ENCODE measurements at places on chromosomes 4 and X.

DNA sequence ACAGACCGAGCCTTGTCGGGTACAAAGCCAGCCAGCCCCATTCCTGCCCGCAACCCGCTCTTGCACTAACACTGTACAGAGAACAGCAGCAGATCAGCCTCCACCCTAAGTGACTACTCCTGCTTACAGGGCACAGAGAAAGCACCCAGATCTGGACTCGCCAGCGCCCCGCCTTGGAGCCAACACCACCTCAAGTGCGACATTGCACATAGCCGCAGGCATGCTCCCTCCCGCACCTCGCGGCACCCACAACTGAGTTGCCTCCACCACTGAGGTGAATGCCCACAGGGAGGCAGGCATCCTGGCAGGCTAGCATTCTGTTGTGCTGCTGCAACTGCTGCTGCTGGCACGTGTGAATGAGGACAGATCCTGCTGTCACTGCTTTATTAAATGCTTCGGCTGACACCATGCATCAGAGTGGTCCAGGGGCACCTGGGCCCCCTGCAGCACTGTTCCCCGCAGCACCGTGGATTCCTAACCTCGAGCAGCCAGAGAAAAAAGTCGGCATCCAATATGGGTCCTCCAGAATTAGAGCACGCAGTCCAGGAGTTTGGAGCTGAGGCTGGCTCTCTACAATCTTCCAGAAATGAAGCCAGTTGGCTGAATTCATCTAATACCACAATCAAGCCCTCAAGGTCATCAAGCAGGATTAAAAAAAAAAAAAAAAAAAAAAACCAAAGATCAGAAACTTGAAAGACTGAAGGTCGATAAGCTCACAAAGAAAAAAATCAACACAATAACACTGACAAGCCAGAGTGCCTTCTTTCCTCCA lies 352.9 kb downstream of the GASK1B start:
- no peak for DNase-seq

- DNase-seq = no peak
These were observed 135.8 kb downstream of the IL15 start for GRCh38 chr4:141771889-141772830.

GRCh38 chr4:155060419-155060818 lies 148.0 kb upstream of the NPY2R start:
- no peak for DNase-seq

GRCh38 chr4:139333046-139333445 lies 30.8 kb upstream of the NDUFC1 start:
- no peak for DNase-seq

DNA sequence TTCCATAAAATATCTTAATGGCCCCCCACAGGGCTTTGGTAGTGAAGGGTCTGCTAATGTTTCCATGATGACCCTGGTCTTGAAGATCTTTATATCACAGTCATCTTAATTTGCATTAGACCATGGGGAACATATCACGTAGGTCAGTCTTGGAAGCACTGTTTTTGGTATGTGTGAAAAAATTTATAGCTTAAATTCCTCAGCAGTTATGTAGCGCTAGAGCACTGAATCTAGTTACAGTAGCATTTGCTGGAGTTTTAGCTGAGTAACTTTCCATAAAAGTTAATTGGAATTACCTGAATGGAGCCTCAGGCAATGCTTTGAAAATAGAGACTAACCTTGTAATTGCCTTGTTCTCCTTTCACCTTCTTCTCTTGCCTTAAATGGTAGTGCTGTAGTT lies 648.8 kb downstream of the IQCM start:
- no peak for DNase-seq

DNA sequence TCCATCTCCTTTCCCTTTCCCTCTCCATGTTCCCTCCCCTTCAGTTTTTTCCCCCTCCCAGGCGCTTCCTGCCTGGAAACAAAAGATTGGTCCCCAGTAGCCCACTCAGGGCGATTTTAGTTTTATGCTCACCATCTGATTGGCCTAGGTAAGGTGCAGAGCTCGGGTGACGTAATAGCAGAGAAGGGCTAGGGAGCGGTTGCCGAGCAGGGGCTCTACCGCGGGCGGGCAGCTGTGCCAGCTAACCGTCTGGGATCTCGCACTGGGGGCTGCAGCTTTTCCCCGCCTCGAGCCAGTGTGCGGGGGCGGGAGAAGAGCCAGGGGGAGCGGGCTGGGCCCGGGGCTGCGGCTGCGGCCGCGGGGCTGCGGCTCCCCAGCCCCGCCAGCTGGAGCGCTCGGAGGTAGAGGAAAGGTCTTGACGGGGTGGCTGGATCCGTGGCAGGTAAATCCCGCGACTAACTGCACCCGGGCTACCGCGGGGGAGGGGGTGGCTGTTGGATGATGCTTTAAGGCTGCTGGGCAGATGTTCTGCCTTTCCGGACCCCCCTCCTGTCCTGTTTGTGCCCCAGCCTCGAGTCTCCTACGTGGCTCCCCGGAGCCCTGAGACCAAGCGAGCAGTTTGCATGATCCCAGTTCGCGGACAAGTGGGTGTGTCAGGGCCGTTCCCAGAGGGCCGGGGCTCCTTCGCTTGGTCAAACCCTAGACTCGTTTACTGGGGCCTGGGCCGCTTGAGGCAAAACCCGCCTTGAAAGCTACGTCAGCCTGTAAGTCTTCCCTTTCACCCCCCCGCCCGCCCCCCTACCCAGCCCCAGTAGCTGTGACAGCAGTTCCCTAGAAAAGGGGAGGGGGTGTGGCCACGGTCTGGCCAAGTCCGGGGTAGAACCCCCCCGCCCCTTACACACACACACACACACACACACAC lies at the start of gene PAK3:
TSS of gene PAK3 (plus strand) at position 218 of the 922 bp plus-strand sequence. CDS start 26,913 bp downstream, outside the sequence.
- peak; percentile 36 for DNase-seq

GRCh38 chr4:69748173-69748572 lies 12.2 kb downstream of the SULT1B1 start:
- no peak for DNase-seq
